ENCODE measurements at places on chromosomes 11 and 22.

GRCh38 chr11:106961048-106961447, 57.2 kb downstream of the GUCY1A2 start:
- H3K27me3 ChIP-seq = no peaks in the 10 kb centered on the region
- H3K27ac ChIP-seq = no peak overlapping the region
- no peaks in the 10 kb centered on the region for H3K4me1 ChIP-seq

DNA sequence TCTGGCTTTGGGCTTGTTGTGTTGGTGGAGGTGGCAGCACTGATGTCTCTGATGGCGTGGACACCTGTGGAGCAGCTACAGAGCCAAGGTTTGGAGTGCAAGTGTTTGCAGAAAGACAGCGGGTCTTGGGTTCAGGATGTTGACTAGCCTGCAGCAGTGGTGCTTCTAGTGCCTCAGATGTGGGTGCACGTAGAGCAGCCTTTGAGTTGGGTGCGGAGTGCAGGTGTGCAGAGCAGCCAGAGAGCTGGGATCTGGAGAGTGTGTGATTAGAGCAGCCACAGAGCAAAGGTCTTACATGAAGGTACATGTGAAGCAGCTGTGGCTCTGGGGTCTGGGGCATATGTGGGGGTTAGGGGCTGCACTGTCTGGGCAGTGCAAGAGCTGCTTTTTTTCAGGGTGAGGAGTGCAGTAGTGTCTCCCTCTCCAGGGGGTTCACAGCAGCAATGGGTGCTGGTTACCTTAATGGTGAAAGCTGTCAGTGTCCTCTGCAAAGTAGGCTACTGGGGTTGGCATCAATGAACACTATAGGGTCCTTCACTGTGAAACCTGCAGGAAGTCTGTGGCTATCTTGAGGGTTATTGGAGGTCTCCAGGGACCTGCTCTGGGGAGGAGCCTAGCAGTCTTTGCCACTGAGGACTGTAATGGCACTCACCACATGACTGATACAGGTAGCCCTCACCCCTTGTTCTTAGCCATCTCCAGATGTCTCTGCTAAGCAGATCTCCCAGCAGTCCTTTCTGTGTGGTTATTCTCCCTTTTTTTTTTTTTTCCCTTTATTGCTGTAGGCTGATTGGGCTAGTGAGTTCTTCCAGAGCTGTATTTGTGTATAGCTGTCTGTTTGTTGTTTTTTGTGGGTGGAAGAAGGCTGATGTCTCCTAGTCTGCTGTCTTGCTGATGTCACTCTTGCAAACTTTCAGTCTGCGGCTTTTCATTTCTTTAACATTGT, 14.3 kb downstream of the BIRC2 start:
- no peaks in the 10 kb centered on the region for H3K27me3 ChIP-seq
- H3K4me1 ChIP-seq = no peaks in the 10 kb centered on the region
- H3K4me3 ChIP-seq = no peak overlapping the region
- H3K27ac ChIP-seq = no peak overlapping the region
- no peak for DNase-seq

DNA sequence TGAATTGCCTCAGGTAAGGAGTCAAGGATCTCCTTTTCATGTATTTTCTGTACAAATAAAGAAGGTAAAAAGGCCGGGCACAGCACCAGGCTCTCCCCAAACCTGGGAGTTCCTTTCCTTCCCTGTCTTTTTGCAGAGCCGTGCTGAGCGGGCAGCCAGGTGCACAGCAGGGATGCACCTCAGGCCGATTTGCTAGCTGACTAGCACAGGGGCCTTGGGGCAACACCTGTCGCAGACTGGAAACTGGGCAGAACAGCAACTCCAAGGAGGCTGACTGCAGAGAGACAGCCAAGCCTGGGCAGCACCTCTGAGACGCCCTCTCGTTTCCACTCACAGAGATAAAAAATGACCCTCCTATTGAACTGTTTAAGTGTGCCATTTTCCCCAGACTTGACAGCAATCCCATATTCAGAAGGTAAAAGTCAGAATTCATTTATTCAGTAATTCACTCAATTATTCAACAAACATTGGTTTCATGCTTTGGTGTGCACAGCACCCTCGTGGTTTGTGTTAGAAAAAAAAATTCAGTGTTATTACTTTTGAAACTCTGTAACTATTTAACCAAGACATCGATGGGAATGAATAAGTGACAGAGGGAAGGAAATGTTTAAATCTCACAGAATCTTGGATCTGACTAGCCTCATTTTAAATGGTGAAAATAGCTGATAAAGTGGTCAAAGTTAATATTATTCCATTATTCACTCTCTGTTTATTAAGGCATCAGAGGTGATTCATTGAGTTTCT, 120.9 kb downstream of the GALNT18 start:
- H3K27ac ChIP-seq = no peak overlapping the region
- H3K4me3 ChIP-seq = no peak overlapping the region
- no peaks in the 10 kb centered on the region for H3K36me3 ChIP-seq
- DNase-seq = no peak
- H3K27me3 ChIP-seq = no peaks in the 10 kb centered on the region

- no peak overlapping the region for H3K27ac ChIP-seq
- no peaks in the 10 kb centered on the region for H3K27me3 ChIP-seq
- DNase-seq = no peak
Observed at GRCh38 chr11:126051117-126051516, 11.5 kb downstream of the CDON start.

GRCh38 chr22:50523458-50523805, 2.0 kb downstream of the SCO2 start:
- no peaks in the 10 kb centered on the region for H3K4me1 ChIP-seq
- H3K4me3 ChIP-seq = no peak overlapping the region
- no peak overlapping the region for H3K27ac ChIP-seq
- H3K27me3 ChIP-seq = no peaks in the 10 kb centered on the region
- DNase-seq = no peak

GRCh38 chr11:132126973-132127899, 756.8 kb downstream of the NTM start:
- H3K4me3 ChIP-seq = no peak overlapping the region
- H3K27ac ChIP-seq = no peak overlapping the region
- no peaks in the 10 kb centered on the region for H3K36me3 ChIP-seq
- H3K27me3 ChIP-seq = no peaks in the 10 kb centered on the region
- peak; percentile 59 for DNase-seq

DNA sequence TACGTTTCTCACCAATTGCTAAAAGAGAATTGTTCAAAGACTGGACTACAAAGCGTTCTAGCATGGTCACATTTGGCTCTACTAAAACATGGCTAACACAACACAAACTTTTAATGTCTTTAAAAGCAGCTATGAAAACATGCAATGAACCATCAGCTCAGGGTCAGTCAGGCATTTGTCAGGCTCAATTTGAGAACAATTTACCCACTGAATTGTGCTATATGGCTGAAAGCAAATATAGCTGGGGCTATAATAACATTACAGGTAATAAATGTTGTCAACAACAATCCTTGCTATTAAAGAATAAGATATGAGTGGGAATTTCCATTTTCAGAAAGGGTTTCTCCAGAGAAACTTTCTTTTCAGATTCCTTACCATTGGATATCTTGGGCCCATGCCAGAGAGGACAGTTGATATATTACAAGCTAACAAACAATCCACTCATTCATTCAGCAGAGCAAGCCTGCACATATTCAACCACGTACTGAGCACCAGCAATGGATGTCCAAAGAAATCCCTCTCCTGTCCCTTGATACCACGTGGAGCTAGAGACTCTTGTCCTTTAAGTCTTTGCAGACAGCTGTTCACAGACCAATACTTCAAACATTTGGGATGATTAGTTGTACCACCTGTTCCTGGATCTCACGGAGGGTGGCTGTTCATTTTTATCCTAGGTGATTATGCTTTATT, 82.5 kb upstream of the DDI1 start:
- no peak overlapping the region for H3K4me3 ChIP-seq
- peaks cover 1% of the 10 kb centered on the region for H3K27me3 ChIP-seq
- H3K36me3 ChIP-seq = no peaks in the 10 kb centered on the region
- DNase-seq = no peak

GRCh38 chr11:107851704-107852310, 6.8 kb downstream of the SLC35F2 start:
- no peak for DNase-seq
- no peaks in the 10 kb centered on the region for H3K36me3 ChIP-seq
- no peak overlapping the region for H3K4me3 ChIP-seq
- no peaks in the 10 kb centered on the region for H3K27me3 ChIP-seq
- H3K27ac ChIP-seq = no peak overlapping the region
- H3K4me1 ChIP-seq = no peaks in the 10 kb centered on the region

GRCh38 chr22:18992543-18993198, 56.6 kb upstream of the PRODH start:
- H3K27ac ChIP-seq = no peak overlapping the region
- no peaks in the 10 kb centered on the region for H3K36me3 ChIP-seq
- no peaks in the 10 kb centered on the region for H3K4me1 ChIP-seq
- peak; percentile 55 for DNase-seq

DNA sequence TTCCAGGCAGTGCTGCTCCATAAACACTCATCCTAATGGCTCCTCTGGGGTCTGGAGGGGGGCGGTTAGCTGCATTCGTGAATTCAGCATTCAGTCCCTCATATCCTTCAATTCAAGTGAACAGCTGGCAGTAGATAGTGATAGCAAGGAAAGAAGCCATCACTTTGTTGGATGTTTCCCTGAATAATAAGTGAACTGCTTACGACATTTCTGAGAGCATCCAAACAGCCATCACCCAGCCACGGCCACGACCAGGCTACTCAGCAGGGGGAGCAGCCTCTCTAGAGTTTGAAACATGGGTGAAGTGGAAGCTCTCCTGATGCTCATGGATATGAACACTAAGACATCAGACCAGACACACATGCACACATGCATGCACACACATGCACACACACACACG, 163.6 kb downstream of the NTM start:
- no peaks in the 10 kb centered on the region for H3K27me3 ChIP-seq
- no peak overlapping the region for H3K4me3 ChIP-seq
- no peaks in the 10 kb centered on the region for H3K4me1 ChIP-seq

GRCh38 chr11:112477152-112477551, 216.5 kb upstream of the PLET1 start:
- no peak overlapping the region for H3K4me3 ChIP-seq
- H3K27me3 ChIP-seq = no peaks in the 10 kb centered on the region
- no peak overlapping the region for H3K27ac ChIP-seq

Measured in aorta (tissue), 5 donors.